CD8-positive, alpha-beta memory T cell (primary cell): ENCODE measurements at places on chromosomes 1 and 21.

- no peak for DNase-seq
Measured at GRCh38 chr1:243336163-243336562, 80.3 kb downstream of the SDCCAG8 start.

GRCh38 chr1:21834666-21835065, 22.6 kb downstream of the LDLRAD2 start:
- DNase-seq = no peak

DNA sequence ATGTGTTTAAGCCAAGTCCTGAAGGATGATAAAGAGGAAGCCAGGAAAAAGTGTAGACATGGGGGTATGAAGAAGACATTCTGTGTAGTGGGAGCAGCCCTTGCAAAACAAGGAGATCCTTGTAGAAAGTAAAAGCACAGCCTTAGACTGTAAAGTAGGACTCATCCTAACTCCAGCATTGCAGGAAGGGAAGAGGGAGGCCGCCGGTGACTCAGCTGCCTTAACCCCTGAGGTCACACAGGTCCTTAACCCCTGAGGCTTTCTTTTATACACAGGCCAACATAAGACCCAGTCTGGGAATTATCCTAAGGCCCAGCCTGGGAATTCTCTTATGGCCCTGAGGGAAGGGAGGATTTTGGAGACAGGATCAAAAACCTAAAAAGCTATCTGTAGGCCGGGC, 18.0 kb downstream of the PGM1 start:
- DNase-seq = no peak

- no peak for DNase-seq
Measured at GRCh38 chr21:38365521-38365920, 108.7 kb downstream of the KCNJ15 start.

GRCh38 chr1:151344291-151344690, 2.8 kb downstream of the RFX5 start:
- DNase-seq = no peak

DNA sequence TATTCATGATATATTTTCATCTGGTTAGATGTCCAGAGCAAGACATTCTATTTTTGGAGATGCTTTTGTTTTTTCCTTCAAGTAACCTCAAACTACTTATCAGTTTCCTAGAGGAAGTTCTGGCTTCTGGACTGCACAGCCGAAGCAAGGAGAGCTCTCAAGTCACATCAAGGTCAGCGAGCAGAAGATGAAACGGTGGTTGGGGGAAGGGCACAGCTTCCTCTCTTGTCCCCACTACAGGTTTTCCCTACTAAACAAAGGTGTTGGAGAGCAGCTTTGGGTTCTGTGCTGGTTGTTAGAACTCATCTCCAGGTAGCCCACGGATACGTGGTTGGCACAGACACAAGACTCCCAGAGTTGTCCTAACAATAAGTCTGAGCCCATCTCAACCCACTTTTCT, 5.1 kb upstream of the PLEKHO1 start:
- no peak for DNase-seq

GRCh38 chr1:206545351-206545750, 38.0 kb downstream of the RASSF5 start:
- no peak for DNase-seq

- DNase-seq = no peak
Measured at GRCh38 chr1:222987674-222988076, 155.4 kb downstream of the TLR5 start.

GRCh38 chr1:119358636-119359035, 9.9 kb upstream of the HAO2 start:
- no peak for DNase-seq

- no peak for DNase-seq
Measured at GRCh38 chr1:89710498-89711139, 77.7 kb downstream of the LRRC8C start.

GRCh38 chr1:218748071-218748470, 402.9 kb downstream of the TGFB2 start:
- DNase-seq = no peak

- DNase-seq = no peak
Measured at GRCh38 chr21:17491716-17492414, 21.0 kb upstream of the CXADR start.

DNA sequence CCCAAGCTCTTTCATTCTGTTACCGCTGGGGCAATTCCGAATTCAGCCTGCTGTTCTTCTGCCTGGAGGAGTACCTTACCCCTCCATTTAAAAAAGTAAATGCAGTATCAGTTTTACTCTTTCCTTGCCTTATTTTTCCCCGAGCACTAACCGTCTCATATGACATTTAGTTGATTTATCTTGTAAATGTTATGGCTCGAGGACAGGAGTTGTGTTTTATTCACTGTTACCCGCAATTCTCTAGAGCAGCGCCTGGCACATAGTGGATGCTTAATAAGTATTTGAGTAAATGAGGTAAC, 425 bp upstream of the TADA1 start:
- no peak for DNase-seq

DNA sequence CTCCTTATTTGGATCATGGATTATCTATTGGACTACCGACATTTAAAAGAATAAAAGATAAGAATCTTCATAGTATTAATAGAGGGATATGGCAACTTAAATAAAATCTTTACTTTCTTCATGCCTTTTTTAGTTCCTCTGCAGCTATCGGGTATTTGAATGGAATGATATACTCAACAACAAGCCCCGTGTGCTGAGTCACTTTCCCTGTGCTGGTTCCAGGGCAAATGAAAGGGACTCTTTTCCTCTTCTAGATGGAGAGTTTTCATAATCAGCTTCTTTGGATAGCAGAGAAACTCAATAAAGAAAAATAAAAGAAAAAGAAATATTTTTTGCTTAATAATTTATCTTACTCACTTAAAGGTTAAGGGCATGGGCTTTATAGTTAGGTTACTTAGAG, 213.7 kb downstream of the LRRC40 start:
- DNase-seq = no peak

- DNase-seq = no peak
Measured at GRCh38 chr1:79264975-79265818, 258.7 kb upstream of the ADGRL4 start.

DNA sequence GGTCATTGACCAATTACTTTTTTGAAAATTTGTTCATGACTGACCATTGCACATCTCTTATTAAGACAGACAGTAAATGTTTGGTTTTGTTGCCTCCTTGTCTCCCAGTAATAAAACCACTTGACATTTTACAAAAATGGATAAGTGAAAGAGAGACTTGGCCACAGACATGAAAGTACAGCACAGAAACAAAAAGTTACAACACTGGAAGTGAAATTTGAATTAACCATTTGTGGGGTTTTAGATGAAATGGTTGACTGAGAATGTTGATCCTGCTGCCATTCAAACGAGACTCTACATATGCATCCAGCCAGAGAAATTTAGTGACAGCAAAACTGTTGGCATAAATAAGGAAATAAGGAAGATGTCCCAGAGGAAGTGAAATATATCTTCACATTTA, 79.3 kb upstream of the B3GALT2 start:
- DNase-seq = no peak

- DNase-seq = no peak
Measured at GRCh38 chr1:37622131-37622530, 12.6 kb downstream of the RSPO1 start.

- DNase-seq = no peak
Measured at GRCh38 chr1:224767031-224767430, 150.9 kb downstream of the CNIH3 start.

- DNase-seq = no peak
Measured at GRCh38 chr1:37156646-37157045, 122.3 kb upstream of the GRIK3 start.

- no peak for DNase-seq
Measured at GRCh38 chr1:46747683-46748288, 28.9 kb upstream of the EFCAB14 start.

DNA sequence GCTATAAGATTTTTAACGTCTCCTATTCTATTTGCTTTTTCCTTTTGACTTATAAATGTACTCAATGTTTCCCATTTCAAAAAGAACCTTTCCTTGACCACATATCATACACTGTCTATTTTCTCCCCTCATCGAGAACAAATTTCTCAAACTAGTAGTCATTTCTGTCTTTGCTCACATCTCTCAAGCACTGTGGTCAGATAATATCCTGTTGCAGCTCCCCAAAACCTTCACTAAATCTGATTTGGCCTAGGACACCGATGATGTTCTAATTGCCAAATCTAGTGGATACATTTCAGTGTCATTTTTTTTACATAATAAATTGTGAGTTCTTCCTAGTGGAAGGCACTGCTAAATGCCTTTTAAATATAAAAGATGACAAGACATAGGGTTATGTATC, 19.4 kb downstream of the CXADR start:
- DNase-seq = no peak

- DNase-seq = no peak
Measured at GRCh38 chr1:158008630-158009029, 15.2 kb downstream of the KIRREL1 start.

DNA sequence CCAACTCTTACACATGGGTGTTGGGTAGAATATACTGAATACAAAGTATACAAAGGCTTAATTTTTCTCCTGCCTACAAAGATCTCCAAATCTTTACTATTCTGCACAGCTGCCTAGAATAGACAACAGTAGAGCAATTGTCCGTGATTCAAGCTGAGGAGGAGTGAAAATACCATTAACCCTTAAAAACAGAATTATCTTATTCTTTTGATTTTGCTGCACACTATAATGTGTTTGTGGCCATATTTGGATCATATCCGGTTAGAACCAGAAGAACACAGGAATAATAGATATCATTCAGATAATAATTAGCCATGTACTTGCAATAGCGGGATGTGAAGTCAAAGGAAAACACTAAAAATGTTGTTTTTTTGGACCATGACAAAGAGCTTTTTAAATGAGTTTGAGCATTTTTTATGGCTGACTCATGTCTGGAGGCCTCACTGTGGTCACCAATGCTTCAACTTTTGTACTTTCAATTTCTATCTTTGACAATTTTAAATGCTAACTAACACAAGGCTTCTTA, 197.6 kb upstream of the FOXD3 start:
- DNase-seq = no peak

- DNase-seq = no peak
Measured at GRCh38 chr1:214633686-214634085, 30.7 kb downstream of the CENPF start.

DNA sequence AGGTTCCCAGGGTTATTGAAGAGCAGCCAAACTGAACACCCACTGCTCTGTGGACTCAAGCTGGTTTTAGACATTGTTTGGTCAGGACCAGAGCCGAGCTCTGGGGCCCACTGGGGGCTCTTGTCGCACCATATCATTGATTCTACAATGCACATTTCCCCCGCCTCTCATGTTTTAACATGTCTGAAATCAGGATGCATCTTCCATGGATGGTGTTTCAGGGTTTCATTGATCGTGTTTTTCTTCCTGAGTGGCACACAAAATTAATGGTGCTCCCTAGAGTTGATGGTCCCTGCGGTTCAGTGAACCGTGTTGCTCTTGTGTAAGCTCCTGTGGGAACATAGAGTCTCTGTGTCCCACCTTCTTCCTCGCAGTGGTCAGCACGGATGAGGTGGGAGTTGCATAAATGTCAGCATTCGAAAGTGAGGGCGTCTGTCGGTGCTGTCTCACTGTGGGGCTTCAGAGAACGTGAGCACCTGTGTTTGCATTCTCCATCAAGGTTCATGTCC, 38.3 kb downstream of the GALNT2 start:
- DNase-seq = no peak

DNA sequence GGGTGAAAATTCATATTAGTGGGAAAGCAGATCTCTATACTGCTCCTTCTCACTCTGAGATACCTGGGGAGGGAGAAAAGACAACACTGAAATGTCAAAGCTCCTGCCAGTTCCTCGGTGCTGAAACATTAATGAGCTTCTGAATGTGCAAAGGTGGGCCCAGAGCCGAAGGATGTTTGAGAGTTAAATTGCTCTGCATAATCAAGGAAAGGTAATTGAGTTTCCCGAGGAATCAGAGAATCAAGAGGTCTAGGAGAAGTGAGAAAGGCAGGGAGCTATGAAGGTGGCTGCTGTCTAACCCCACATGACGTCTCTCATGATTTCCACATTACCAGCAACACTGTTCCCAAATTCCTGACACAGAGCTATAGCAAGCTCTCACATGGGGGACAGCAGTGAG, 346.7 kb downstream of the SMYD3 start:
- no peak for DNase-seq
